ENCODE measurements at places on chromosomes 6 and 20. TPM values are rescaled to one million over a fixed set of nuclear protein-coding genes. Genes with fewer than 3 reads are reported as not detected.

- peak; percentile 36 for DNase-seq
Observed at GRCh38 chr6:14799928-14800327, 445.9 kb upstream of the JARID2 start.

- DNase-seq: no peak
Observed at GRCh38 chr6:148926478-148926877, 179.6 kb downstream of the UST start.

DNA sequence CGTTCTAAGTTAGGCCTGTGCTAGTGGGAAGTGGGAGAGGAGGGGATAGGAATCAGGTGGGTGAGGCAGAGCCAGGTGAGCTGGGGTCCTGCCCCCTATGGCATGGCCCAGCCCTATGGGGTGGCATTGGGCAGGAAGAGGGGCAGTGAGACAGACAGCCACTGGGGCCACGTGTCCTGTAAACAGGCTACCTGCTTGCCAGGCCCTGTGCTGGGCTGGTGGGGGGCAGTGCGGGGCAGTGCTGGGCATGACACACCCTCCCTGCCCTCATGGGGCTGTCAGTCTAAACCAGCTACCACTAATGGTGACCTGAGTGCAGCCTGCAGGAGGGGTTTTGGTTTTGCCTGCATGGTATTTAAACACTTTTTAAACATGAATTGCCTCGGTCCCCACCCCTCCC is 10.1 kb upstream of the PMEPA1 start:
- DNase-seq: no peak

- DNase-seq: peak; percentile 79
Observed at GRCh38 chr20:36573798-36574365, 485 bp downstream of the TGIF2 start.

DNA sequence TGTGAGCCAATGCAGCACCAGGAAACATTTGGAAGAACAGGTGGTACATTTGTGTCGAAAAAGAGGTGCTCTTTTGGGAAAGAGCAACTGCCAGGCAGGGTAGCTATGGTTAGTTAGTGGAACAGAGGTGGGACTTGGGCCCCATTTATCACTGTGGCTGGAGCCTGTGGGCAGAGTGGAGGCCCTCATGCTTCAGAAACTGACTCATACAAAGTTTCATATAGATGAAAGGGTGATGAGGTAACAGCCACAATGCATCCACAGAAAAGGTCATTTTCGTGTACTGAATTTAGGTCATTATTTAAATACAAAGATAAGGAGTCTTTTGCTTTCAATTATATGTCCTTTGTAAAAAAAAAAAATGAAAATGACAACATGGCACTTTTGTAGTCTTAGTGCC is 76.4 kb upstream of the HS3ST5 start:
- no peak for DNase-seq

DNA sequence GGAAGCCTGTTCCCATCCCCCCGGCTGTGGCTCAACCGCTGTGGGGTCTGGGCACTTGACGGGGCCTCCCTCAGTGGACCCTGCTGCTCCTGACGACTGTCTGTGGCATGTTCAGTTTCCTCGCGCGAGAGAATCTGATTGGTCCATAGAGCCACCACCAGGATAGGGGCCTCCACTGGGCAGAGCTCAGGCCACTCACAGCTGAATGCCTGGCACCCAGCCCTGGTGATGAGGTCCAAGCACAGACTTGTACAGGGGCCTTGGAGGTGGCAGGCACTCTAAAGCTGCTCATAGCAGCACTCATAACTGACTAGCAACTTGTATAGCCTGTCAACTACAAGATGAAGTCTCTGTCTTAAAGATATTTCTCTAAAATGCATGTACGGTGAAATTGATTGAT is 368.1 kb downstream of the NRN1 start:
- DNase-seq: no peak

DNA sequence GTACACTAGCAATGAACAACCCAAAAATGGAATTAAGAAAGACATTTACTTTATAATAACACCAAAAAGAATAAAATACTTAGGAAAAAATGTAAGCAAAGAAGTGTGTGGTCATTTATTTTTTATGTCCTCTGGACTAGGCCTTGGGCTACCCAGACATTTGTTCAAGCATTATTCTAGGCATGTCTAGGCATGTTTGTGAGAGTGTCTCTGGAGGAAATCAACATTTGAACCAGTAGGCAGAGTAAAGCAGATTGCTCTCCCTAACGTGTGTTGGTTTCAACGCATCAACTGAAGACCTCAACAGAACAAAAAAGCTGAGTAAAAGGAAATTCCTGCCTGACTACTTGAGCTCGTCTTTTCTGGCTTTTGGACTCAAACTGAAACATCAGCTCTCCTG is 84.5 kb downstream of the ANKEF1 start:
- no peak for DNase-seq

- no peak for DNase-seq
Observed at GRCh38 chr20:2918096-2919049, 45.1 kb downstream of the PTPRA start.

GRCh38 chr6:51654647-51655046 is 432.8 kb downstream of the PKHD1 start:
- DNase-seq: no peak

- DNase-seq: no peak
Observed at GRCh38 chr6:41284726-41285125, 1.8 kb downstream of the TREM1 start.

CSTF1 gene
- 27.7 TPM for total RNA-seq

VNN1 gene
- under 0.01 TPM for total RNA-seq

LAMA2 gene
- total RNA-seq: 11.4 TPM

Measured in frontal cortex (tissue), 4 donors.